Stimulated activated CD4-positive, alpha-beta T cell treated with anti-CD3 and anti-CD28 coated beads, Interleukin-15, amount 100 ng/mL, for 1 hour (primary cell): ENCODE measurements at places on chromosomes 7 and 10.

GRCh38 chr7:107394276-107394675 lies 75.6 kb upstream of the GPR22 start:
- no peak for DNase-seq

DNA sequence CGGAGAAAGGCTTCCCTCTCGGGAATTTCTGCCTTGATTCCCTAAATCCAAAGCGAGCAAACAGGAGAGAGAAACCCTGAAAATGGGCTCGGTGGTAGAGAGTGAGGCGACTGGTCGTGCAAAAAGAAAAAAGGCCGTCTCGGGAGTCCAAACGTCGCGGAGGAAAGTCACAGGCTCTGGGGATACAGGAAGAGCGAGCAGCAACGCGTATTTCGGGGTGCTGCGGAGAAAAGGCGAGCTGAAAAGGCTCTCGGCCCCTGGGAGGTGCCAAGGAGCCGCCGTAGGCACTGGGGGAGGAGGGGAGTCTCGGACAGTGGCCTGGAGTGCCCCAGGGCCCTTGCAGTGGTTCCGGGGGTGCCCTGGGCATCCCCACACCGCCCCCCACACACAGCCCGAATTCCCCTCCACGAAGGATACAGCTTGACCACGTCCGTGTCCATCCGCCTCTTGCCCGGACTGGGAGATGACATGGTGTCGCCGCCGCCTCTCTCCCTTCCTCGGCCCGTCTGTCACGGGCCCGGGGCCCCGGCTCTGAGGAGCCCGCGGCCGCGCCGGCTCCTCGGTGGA lies 591 bp downstream of the UBE2H start:
- DNase-seq, result peak; percentile 4

DNA sequence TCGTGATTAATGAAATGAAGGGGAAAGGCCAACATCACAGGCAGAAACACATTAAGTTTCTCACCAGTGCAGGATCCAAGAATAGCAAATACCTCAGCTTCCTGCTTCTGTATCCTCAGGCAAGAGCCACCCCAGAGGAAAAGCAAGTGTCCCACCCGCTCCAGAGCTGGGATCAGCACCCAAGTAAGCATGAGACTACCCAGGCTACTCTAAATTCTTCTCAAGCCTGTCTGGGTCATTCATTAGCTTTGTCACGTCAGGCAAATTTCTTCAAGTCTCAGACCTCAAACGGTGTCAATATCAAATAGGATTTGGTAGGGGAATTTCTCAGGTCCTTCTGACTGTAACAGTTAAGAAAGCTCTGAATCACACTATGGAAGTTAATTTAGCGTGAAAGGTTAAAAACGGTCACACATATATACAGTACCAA lies 59.0 kb downstream of the GNA12 start:
- DNase-seq, result no peak

- DNase-seq, result no peak
Observed at GRCh38 chr7:10910447-10910846, 63.2 kb upstream of the PHF14 start.

GRCh38 chr7:2621948-2622640 lies 9.7 kb upstream of the TTYH3 start:
- no peak for DNase-seq

- no peak for DNase-seq
Observed at GRCh38 chr7:156954941-156955340, 5.4 kb downstream of the NOM1 start.

- DNase-seq, result peak; percentile 60
Observed at GRCh38 chr10:132447446-132448247, 50.6 kb downstream of the PWWP2B start.
